Stimulated activated CD4-positive, alpha-beta T cell treated with anti-CD3 and anti-CD28 coated beads, Interleukin-1b, Interleukin-23, amount 100 ng/mL, for 4 hours (primary cell): ENCODE measurements at places on chromosomes 1 and 21.

- no peak for DNase-seq
Measured at GRCh38 chr1:63099188-63099587, 223.2 kb upstream of the FOXD3 start.

DNA sequence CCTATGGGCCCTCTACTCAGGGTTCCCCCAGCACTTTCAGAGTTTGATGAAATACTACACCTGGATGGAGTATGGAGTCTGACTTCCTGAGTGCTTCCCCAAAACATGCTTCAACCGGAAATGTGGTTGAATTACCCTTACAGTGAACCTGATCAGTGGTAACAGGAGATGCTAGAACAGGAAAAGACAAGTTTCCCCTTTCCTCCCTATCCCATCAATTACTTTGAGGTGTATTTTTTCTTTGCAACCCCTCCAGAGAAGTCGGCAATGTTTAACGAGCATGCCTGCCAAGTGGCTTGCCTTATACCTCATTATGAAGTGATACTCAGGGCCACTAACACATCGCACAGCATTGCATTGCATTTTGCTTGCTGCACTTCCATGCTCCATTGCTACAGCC, 7.0 kb downstream of the KRTAP15-1 start:
- no peak for DNase-seq

DNA sequence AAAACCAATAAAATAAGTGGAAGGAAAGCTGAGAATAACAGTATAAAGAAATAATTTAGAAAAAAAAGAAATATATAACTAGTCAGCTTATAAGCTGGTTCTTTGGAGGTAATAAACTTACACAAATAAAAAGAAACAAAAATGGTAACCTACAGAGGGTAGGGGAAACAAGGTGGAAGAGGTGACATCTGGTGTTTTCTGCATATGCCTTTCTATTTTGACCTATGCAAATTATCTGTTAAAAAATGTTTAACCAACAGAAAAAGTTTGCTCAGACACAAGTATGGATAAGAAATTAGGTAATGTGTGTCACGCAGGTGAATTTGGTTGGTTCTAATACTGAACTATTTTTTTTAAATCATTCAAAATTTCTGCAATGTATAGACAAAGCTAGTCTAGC, 53.6 kb upstream of the DMRTA2 start:
- no peak for DNase-seq

DNA sequence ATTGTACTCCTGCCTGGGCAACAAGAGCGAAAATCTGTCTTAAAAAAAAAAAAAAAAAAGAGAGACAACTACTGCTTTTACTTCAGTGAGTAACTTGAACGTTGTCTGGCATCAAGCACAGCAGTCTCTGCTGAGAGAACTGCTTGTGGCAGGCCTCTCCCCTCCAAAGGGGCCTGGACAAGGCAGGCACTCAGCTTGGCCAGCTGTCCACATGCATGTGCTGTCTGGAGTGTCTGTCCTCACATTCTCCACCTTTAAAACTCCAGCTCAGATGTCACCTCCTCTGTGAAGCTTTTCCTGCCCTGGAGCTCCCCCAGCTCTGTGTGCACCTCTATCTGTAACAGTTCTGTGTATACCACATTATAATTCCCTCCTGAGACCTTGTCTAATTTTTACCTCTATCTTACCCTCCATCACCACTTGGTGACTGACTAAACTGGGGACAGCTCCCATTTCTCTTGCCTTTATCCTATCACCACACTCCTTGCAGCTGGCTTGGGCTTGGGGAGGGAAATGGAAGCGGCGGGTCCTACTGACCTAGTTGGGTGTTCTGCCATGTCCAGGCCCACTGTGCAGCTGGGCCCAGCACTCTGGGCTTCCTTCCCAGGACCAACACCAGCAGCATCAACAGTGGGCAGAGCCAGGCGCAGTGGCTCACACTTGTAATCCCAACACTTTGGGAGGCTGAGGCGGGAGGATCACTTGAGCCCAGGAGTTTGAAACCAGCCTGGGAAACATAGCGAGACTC, 71.4 kb upstream of the ARTN start:
- DNase-seq, result no peak

DNA sequence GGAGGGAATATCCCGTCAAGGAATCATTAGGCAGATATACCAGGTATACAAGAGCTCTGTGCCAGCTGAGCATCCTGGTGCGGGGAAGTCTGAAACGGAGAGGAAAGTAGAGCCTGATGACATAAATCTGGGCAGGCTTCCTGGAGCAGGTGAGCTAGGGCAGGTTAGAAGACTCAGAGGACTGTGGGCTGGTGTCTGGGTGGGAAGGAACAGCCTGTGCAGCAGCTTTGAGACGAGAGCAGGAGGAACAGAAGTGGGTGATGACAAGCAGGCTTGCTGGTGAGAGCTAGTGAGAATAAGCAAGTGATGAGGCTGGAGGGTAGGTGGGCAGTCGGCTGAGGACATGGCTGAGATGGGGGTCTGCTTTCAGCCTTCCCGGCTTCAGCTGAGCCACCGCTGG, 6.7 kb downstream of the CELSR2 start:
- DNase-seq, result no peak

- DNase-seq, result no peak
Measured at GRCh38 chr1:186220911-186221310, 154.1 kb downstream of the TPR start.

GRCh38 chr21:29371464-29371863, 72.7 kb downstream of the BACH1 start:
- DNase-seq, result no peak

- DNase-seq, result no peak
Measured at GRCh38 chr1:230137337-230137815, 70.3 kb downstream of the GALNT2 start.

DNA sequence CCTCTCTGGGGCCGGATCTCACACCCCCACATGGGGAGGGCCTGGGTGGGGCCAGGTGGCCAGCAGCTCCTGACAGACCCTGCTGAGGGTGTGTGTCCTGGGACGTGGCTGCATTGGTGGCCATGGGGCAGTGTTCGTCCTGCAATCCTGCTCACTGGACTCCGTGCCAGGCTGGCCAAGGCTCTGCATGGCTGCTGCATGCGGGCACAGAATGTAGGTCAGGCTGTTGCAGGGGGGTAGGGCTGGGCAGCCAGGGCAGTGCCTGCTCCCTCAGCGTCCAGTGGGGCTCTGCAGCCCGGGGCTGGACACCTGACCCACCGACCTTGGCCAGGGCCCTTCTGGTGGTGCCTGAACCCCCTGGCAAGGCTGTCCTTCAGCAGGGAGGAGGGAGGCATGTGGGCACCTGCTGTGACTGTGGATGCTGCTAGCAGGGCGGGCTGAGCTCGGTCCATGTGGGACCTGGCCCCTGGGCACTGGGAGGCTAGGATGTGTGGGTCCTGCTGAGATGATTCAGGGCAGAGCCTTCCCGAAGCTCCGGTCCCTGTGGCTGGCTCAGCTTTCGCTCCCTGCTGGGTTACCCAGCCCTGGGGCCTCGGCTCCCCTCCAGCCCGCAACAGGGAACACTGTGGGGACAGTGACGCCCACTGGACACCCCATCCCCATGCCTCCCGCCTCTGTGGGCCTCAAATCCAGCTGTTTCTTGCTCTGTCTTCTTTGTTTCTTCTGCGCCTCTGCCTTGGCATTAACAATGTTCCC, 14.9 kb upstream of the PLCH2 start:
- DNase-seq, result no peak
